ENCODE measurements at places on chromosomes 12 and 14.

DNA sequence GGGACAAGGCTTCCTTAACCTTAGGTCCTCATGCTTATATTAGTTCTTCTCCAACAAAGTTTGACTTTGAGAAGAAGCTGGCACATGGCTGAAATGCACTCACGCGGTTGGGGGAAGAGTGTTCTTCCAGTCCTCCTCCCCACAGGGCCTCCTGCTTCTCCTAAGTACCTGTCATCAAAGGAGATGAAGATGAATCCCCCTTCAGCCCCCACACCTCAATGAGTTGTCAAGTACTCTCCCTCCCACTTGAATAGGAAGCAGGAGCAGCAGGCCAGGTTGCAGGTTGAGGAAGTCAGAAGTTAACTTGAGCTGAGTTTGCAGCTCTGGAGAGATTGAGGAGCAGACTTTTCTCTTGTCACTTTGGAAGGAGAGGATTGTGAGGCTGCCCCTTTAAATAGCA lies 2.9 kb upstream of the PDE1B start:
- DNase-seq = no peak

GRCh38 chr12:130796985-130797686 lies 41.9 kb downstream of the STX2 start:
- no peak for DNase-seq

DNA sequence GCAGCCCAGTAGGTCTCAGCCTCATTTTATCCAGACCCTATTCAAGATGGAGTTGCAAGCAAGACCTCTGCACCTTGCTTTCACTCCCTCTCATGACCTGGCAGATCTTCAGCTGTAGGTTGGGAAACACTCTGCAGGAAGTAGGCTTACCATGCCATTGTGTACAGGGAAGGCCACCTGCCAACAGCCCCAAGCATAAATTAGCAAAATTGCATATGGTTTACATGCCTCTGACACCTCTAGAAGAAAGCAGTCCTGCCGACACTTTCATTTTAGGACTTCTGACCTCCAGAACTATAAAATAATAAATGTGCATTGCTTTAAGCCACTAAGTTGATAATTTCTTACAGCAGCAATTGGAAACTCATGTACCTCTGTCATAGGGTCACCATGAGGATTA lies 96.9 kb downstream of the SLC15A4 start:
- no peak for DNase-seq

GRCh38 chr12:49543914-49544815 lies 5.3 kb downstream of the KCNH3 start:
- DNase-seq = no peak

GRCh38 chr14:68820536-68820935 lies 27.7 kb upstream of the ZFP36L1 start:
- DNase-seq = no peak

GRCh38 chr14:94237983-94238382 lies 55.1 kb downstream of the SERPINA10 start:
- DNase-seq = no peak

DNA sequence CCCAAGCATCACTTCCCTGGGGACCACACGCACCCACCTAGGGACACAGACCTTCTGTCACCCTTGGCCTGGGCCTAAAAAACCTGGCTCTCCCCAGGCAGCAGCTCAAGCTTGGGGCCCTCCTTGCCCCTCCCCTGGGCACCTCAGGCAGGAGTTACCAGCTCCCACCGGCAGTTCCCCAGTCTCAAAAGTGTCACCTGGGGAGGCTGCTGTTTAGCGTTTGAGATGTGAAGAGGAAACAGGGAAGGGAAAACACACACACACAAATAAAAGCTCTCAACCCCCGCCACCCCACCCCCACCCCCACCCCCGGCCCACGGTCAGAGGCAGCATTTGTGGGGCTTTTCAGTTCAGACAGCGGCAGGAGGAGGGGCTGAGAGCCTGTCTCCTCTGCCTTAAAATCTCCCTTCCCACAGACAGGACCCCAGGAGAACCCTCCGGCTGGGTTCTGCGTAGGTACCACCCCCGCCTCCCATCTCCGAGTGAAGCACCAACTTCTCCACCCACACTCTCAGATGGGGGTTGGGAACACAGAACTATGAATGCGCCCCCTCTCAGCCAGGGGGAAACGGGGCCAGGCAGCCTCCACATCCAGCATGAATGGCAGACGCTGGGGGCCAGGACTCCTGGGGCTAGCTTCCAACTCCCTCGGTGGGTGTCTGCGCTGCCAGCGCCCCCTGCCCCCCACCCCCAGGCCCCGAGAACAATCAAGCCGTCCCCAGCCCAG lies 3.0 kb downstream of the NCOR2 start:
- no peak for DNase-seq

DNA sequence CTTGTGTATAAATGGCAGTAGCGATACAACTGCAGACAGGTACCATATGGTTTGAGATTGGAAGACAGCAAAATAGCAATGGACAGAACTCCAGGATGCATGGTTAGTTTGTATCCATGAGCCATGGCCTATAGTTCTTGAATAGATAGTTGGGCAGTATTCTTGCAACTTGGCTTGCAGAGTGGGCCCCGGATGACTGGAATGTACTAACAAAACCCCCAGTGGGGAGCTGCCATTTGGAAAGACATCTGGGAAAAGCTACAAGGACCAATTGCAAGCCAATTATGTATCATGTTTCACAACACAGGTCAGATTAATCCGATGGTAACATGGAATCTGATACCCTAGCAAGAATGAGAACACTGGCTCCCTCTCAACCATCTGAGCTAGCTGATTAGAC lies 279.6 kb downstream of the RERGL start:
- no peak for DNase-seq

DNA sequence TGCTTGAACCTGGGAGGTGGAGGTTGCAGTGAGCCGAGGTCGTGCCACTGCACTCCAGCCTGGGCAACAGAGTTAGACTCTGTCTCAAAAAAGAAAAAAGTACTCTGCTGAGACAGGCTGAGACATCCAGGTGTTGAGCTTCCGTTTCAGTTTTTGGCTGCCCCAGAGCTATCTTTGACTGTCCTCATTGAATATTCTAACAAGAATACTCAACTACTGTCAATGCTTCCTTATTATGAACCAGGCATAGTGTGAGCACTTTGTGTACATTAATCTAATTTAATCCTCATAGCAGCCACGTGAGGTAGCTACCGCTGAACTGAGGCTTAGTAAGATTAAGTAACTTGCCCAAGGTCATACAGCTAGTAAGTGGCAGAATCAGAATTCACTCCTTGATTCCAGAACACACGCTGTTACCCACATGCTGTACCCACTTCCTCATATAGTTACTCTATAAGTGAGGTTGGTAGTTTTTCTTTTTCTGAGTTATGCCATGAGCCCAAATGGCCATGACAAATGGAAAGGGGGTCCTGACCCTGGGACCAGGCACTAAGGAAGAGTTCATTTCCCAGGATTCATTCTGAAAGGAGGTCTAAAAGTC lies 11.3 kb downstream of the ALDH1L2 start:
- DNase-seq = no peak

DNA sequence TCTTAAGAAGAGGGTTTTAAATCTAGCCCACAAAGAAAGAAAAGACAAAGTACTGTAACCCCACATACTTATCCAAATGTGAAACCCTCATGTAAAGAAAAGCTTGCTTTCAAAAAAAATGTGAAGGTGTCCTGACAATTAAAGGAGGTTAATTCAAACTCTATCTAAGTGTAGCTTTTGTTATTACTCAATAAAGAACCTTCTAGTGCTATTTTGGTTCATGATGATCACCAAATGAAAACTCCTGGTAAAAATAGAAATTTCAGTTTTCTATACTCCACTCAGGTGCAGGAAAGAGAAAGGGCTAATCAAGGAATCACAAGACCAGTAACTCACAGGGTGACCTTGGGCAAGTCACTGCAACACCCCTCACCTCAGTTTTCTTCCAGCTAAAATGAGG lies 1.6 kb downstream of the STAB2 start:
- no peak for DNase-seq

DNA sequence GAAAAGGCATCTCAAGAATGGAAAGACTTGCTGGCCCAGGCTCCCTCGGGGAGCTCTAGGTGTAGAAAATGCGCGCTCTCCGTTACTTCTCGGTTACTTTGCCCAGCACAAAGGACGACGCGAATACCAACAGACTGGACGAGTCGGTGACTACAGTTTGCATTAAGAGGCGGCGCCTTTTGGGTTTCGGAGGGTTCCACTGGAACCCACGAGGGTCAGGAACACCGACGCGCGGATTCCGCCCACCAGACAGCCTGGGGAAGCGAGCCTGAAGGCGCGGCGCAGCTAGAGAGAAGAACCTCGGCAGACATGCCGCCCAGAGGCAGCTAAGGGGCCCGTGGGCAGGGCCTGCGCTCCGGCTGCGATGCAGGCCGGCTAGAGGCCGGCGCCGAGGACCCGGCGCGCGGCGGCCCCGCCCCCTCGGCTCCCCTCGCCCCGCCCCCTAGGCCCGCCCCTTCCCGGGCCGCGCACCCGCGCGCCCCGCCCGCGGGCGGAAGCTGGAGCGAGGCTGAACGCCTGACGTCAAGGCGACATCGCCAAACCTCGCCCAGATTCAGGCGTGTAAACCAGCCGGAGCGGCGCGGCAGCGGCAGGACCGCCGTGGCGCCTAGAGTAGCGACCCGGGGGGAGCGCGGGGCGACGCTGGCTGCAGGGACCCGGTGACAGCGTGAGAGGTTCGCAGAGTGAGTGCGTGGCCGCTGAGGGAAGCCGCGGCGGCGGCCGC lies at the start of gene RAP1B:
RAP1B (plus strand) TSS at position 530 of the 724 bp plus-strand sequence. CDS start 37,826 bp downstream, outside the sequence.
- DNase-seq = peak; percentile 88

GRCh38 chr14:25050269-25051150 lies 563 bp upstream of the STXBP6 start:
- DNase-seq = no peak

DNA sequence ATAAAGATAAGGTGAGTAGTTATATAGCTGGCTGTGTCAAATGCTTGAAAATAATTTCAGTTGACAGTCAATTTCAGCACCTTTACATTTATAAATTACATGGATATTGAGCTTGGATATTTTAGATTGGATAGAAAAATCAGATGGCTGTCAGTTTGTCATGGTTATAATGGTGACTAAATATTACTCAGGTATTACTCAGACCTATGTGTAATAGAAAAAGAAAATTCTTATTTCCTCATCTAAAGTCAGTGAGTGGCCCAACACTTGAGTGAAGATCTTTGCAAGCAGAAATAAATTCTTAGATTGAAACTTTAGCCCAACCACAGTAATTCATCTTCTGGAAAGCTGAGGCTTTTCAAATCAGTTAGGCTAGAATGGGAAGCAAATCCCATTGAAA lies 354.4 kb downstream of the NAV3 start:
- DNase-seq = no peak

DNA sequence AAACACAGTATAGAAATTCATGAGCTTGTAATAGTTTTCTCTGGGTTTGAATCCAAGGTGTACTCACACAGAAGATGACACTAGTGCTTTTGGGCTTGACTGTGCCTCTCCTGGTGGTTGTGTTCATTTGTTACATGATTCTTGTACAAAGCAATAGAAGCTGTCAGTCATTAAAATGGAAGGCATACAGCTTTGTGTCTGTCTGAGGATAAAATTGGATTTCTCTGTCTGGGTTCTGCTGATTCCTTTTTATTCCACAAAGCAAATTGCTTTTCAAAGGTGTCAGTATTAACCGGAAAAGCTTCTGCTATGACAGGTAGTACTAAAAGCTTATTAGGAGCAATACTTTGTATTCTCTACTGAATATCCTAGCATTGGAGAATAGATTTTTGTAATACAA lies 361.2 kb downstream of the SLC6A15 start:
- no peak for DNase-seq

DNA sequence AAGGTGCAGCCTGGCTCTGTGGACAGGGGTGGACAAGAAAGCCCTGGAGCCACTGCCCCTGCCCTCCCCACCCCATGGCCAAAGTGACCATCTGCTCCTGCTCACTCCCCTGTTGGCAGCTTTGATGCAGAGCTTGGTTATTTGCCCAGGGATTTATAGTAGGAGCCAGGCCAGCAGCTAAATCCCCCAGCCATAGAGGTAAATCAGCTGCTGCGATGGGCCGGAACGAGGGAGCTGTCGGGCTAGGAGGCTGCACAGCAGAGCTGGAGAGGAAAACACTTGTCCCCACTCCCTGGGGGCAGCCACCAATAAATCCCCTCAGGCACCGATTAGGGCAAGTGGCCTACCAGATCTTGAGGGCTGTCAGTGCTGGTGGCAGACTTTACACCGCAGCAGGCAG lies 26.0 kb downstream of the SMUG1 start:
- DNase-seq = no peak

DNA sequence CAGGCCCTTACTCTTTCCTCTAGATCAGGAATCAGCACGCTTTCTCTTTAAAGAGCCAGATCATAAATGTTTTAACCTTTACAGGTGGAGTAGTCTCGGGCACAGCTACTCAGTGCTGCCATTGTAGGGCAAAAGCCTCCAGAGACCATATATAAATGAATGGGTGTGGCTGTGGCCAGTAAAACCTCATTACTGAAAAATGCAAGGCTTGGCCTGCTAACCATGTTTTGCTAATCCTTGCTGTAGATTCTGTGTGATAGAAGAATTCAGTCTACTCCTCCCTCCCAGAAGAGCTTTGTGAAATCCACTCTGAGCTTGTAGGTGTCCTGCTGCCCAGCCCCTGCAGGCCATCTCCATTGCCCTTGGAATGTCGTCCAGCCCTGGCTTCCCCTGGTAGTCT lies 58.1 kb downstream of the HSP90AA1 start:
- no peak for DNase-seq

Data from HL-60 (cell line).